Activated T-cell treated with anti-CD3 and anti-CD28 coated beads, Interleukin-2, amount 50 U/mL, for 72 hours (primary cell): ENCODE measurements at places on chromosomes 7 and 10. TPM values are rescaled to one million over a fixed set of nuclear protein-coding genes. Genes with fewer than 3 reads are reported as not detected.

FOXP2 gene
- total RNA-seq = not detected

DNA sequence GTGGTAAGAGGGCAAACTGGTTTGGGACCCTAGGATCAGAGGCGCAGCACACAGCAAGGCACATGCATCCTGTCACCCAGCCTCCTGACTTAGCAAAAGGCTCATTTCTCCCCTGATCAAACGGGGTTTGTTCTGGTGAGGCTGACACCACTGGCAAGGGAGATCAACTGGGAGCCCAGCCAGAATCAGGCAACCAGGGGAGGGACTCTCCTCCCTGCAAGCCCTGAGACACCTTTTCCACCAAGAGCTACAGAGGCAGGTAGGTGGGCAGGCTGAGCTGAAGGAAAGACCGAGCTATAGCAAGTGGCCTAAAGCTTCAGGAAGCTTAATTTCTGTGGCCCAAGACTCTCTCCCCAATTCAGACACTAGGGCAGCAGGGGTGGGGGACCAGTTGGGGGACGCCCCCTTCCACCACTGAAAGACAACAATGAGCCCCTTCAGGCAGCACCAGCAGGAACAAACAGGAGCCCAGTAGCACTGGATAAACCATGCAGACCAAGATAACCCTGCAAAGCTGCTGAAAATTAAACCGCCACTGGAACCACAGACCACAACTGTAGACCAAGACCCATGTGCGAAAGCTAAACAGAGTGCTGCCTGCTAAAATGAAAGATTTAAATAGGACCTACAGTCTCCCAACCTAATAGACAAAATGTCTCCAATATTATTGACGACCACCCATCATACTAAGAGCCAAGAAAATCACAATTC lies 27.1 kb upstream of the SAR1A start:
- DNase-seq = no peak

- no peak for DNase-seq
These were observed 19.4 kb downstream of the CDK13 start for GRCh38 chr7:39969431-39969830.

STAG3 gene
- total RNA-seq = 103 TPM
